Pancreas (tissue), 10 donors: ENCODE measurements at places on chromosomes 12 and 14. TPM values are rescaled to one million over a fixed set of nuclear protein-coding genes. Genes with fewer than 3 reads are reported as not detected.

ASIC1 gene
- 0.14 TPM for total RNA-seq

GNB3 gene
- total RNA-seq, result 1.8 TPM

OR10AD1 gene
- total RNA-seq, result not detected

NOS1 gene
- 2.0 TPM for total RNA-seq

DLGAP5 gene
- total RNA-seq, result 0.52 TPM
